Epithelial cell of prostate (primary cell): ENCODE measurements at places on chromosomes 6 and 20.
A peak's percentile ranks its signal among the peaks of the same experiment; 100 is the strongest.

GRCh38 chr20:42063141-42063540, 445.0 kb upstream of the CHD6 start:
- DNase-seq, result no peak

DNA sequence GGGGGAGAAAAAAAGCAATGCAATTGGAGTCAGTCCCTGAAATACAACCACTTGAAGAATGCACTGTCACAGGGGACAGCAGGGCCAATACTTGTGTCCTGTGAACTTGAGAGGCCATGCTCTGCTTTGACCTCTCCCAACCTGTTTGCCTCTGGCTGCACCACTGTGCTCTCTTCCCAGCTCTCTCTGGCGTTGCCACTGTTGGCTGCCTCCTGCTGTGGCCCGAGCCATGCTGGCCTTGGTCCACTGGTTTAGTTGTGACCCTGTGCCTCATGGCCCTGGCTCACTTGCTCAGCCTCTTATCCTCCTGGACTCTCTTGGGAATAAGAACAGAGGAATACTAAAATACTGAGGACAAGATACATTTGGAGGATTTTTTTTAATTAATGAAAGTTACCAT, 14.5 kb upstream of the FBXO30 start:
- DNase-seq, result no peak

DNA sequence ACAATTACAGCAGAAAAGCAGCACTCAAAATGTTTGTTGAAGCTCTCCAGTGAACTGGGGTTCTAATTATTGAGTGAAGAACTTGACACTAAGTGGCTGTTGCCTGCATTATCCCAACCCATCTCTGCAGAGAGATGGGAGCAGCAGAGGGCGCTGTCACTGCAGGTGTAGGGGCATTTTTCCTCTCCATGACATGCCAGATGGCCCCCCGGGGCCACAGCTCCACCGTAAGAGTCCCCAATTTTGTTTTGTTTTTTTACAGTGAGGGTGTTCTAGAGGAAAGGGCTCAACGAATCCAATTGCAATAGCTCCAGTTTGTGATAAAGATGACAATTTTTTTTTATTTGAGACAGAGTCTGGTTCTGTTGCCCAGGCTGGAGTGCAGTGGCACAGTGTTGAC, 1.9 kb upstream of the FUCA2 start:
- DNase-seq, result no peak

DNA sequence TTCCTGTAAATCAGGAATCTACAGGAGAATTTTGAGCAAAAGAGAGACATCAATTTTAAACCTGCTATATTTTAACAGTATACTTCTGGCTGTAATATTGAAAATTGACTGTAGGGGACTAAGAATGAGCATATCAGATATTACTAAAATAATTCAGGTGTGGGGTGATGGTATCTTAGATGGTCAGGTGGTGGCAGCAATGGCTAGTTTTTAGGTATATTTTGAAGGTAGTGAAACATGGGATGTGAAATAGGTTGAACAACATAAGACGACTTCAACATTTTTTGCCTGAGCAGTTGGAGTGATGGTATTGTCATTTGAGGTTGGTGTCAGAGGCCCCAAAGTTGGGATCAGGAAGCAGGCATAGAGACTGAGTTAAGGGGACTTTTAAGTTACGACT, 32.1 kb downstream of the FAM83B start:
- no peak for DNase-seq

- DNase-seq, result no peak
These were observed 64.8 kb downstream of the SLC22A3 start for GRCh38 chr6:160412993-160413392.

DNA sequence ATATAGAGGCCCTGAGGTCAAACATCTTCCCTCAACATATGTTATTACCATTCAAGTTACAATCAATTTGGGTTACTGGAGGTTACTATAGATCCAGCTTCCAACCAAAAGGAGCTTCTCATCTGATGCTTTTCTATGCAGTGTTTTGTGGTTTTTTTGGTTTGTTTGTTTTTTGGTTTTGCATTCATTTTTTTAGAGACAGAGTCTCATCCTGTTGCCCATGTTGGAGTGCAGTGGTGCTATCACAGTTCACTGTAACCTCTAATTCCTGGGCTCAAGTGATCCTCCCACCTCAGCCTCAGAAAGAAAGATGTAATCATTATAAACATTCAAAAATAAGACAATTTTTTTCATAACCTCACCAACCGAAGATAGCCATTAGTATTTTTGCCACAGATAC, 124.4 kb upstream of the JARID2 start:
- no peak for DNase-seq

DNA sequence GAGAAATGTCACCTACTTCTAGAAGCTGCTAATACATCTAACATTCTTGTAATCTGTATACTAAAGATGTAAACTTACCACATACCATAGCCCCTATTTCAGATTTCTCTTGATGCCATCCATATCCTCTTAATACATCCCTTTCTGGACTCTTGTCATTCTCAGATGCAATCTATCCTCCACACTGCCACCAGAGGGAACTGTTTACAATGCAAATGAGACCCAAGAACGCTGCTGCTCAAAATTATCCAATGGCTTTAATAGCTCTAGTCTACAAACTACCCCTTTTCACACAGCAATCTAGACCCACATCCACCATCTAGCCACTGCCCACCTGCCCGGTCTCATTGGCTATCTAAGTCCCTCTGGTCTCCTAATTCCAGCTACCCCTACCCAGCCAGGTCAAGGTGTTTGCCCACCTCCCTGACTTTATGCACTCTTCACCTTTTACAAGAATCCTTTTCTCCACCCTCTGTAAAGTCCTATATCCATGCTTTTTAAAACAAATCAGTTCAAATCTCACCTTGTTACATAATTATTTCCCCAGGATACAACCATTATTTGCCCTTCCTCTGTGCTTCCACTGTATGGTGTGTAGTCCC, 14.8 kb downstream of the FAXC start:
- DNase-seq, result no peak

DNA sequence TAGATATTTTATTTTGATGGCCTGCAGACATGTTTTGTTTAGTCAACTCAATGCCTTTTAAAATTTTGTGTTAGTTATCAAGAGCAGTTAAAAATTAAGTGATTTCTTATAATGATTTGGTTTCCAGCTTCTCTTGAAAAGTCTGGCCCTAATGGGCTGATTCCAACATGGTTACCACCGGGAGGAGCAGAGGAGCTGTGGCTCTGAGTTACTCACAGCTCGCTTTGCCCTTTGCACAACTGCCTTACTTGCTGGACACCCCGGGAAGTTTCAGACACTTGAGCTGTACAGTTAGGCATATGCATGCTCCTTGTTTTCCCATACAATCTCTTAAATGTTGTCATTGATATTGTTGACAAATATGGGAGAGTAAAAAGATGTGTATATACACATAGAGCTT, 173.1 kb upstream of the MMS22L start:
- no peak for DNase-seq

DNA sequence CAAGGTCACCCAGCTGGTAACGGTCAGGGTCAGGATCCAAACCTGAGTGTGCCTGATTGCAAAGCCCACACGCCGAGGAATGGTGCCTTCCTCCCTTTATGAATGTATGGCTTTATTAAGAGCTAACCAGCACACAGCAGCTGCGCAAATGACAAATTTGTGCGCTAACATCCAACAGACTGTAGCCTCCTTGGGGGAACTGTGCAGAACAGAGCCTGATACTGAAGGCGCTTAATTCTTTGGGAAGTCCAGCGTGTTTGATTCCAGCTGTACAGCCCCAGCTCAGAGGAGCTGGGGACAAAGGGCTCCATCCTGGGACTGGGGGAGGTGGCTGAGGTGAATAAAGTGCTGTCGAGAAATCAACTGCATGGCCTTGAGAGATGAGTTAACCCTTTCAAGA, 75.7 kb upstream of the JARID2 start:
- DNase-seq, result no peak

DNA sequence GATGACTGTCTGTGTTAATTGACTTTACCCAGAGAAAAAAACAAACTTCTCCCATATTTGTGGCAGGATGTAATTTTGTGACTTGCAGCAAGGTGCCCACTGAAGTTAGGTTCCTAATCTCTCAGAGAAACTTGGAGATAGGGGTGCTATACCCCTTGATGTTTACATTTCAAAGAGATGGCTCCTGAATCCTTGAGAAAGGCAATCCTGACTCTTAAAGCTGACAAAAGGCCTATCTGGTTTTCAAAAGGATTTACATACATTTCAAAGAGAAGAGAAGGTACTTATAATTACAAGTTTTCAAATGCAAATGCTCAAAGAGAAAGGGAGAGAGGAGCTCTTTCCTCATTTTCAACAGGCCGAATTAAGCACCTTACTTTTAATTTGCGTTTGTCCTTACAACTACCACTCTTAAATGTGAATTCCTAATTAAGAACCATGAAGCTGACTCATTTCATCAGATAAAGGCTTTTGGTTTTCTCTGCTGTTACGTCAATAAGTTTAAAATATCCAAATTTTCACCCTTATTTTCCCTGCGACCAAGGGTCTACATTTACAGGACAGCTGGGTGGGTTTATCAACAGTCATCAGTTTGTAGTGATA, 711.8 kb upstream of the MAP3K7 start:
- no peak for DNase-seq

DNA sequence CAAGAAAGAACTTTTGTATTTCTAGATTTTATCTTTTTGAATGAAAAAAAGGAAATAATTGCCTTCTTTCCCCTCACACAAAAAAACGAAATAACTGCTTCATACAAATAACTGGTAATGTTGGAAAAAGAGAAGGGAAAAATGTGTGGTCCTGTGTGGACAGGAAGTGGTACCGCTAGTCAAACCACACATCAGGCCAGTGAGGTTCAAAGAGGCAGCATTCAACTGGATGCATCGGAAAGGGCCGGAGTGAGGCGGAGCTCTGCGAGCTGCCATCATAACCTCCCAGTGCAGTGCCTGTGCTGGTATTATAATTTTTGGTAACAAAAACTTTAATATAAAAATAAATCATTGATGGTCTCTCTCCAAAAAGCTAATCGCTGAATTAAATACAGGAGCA, 111.2 kb downstream of the IRF4 start:
- DNase-seq, result no peak

GRCh38 chr6:37717836-37718251, 20.2 kb upstream of the MDGA1 start:
- DNase-seq, result no peak

GRCh38 chr20:63831993-63832686, 1.1 kb upstream of the ZBTB46 start:
- no peak for DNase-seq

- no peak for DNase-seq
These were observed 813.4 kb downstream of the MAFB start for GRCh38 chr20:39875492-39876110.

GRCh38 chr20:38298768-38299288, 5.1 kb upstream of the BPI start:
- no peak for DNase-seq

DNA sequence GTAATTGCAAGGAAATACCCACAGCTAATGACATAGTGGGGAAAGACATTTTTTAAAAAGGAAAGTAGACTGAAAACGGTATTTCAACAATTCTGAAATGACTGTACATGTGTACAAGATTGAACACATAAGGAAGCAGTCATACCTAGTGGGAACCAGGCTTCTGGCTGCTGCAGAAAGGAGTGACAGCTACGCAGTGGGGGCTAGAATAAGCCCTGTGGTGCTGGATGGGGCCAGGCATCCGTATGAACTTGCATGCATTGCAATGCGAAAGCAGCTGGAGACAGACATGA, 54.9 kb upstream of the GPR31 start:
- DNase-seq, result no peak

GRCh38 chr6:53651205-53651763, 14.3 kb downstream of the KLHL31 start:
- DNase-seq, result no peak

DNA sequence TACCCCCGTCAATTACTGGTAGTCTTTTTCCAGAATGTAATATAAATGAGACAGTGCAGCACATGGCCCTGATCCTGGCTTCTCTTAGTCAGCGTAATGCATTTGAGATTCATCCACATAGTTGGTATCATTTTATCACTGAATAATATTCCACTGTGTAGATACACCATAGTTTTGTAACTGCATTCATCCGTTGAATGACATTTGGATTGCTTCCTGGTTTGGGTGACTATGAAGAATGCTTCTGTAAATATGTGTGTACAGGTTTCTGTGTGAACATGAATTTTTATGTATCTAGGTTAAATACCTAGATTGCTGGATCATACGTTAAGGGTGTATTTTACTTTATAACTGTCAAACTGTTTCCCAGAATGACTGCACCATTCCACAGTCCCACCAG, 62.6 kb upstream of the STMND1 start:
- DNase-seq, result no peak

GRCh38 chr6:2274981-2275891, 29.8 kb upstream of the GMDS start:
- DNase-seq, result no peak

DNA sequence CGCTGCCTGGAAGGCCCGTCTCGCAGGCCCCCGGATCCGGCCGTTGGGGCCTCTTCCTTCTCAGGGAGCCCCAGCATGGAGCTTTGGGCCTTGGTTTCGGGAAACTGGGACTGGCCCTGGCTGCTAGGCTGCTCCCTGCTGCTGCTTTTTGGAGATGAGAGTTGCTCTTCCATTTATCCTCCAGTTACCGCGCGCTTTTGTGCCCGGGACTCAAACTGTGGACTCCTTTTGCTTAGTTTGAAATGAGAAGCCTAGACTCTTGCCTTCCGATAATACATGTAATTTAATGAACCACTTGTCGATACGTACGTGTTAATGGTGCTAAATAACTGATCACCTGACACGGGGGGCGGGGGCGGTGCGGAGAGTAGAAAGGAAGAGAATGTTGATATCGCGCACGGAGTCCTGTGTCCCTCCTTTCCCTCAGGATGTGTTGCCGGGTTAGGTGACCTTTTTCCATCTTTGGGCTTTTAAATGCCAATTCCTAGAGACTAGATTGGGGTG, 968 bp downstream of the PHF3 start:
- no peak for DNase-seq

GRCh38 chr6:19771753-19772336, 65.3 kb upstream of the ID4 start:
- DNase-seq, result no peak

DNA sequence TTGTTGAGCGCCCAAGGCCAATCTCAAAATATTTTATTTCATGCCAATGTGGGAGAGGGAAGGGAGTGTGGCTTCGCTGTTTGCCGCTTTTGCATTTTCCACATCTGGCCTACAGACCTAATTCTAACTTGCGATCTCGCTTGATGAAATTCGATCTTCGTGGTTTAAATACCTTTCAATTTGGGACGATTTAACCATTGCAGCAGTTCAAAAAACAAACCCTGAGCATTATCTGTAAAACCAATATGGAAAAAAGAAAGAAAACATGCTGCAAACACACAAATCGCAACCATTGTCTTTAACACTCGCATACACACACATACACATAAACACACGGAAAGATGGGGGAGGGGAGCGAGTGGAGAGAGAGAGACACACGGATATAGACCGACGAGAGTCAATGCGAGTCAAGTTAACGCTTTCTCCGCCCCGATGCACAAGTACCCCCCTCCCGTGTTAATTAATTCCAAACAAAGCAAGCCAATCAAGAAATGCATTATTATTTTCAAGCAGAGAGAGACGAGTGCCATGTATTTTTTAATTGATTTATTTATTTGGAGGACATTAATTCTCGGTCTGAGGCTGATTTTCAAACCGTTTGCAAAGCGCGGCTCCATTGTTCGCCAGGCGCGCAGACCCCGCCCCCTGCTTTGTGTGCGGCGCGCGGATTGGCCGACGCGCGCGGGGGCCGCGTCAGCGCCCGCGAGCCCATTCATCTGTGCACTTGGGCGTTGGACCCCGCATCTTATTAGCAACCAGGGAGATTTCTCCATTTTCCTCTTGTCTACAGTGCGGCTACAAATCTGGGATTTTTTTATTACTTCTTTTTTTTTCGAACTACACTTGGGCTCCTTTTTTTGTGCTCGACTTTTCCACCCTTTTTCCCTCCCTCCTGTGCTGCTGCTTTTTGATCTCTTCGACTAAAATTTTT, at the start of gene MARCKS:
MARCKS (plus strand) TSS at position 721 of the 931 bp plus-strand sequence. CDS start 401 bp downstream, outside the sequence.
- DNase-seq, result peak; percentile 63
